Activated naive CD4-positive, alpha-beta T cell treated with anti-CD3 and anti-CD28 coated beads, Interleukin-2, amount 50 U/mL, for 72 hours (primary cell): ENCODE measurements at places on chromosomes 6 and 20. TPM values are rescaled to one million over a fixed set of nuclear protein-coding genes. Genes with fewer than 3 reads are reported as not detected.

DNA sequence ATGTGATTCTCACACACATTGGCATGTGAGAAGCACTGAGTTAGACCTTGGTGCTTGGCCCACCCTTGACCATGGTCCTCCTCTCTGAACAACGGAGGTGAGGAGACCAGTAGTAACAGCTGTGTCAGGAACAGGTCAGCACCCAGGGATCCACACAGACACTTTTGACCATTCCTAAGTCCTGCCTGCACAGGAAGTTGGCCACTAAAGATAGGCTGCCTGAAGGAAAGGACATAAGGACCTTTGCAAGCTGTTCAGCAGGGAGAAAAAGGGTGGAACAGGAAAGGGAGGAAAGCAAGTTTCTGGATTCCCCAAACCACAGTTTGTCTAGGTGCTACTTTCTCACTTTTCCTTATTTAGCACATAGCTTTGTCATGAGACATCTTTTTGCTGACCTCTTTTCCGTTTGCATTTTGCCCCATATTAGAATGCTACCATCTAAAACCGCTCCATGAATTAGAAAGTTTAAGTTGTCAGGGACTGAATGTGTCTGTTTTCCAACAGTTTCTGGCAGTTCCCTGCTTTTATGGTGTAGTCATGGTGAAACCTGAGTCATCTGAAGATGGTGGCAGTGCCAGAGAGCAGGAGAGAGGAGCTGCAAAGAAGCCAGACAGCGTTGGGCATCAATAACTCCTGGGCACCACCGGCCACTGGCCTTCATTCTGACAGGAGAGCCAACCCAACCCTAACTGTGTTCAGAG, 1.1 kb upstream of the CD109 start:
- peak; percentile 27 for DNase-seq

DNA sequence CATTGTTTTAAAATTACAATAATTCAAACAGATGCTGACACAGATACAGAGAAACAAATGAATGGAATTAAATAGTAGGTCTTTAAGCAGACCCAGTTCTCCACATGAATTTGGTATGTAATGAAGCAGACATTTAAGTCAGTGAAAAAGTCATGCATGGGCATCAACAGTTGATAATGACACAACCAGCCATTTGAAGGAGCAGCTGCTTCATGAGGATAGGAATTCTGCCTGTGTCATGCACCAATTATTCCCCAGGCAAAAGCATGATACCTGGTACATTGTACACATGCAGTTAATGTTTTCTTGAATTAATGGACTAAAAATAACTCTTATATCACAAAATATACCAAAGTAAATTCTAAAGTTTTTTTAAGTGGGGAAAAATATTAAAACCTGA, 11.2 kb upstream of the HEY2 start:
- no peak for DNase-seq

DNA sequence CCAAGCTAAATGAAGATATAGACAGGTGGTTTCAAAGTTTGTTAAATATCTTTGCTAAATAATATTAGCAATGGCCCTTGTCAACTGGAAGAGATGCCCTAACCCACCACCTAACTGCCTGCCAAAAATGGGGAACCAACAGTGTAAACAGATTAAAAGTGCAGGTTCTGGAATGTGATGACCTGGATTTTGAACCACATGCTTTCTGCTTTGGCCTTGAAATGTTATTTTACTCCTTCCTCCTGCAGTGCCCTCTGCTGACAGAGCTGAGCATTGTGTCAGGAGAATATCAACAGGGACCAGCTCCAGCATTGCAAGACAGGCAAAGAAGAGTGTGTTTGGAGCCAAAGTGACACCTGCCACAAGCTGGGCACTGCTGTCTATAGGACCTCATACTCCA, 226.6 kb downstream of the MYLK4 start:
- no peak for DNase-seq

PGC gene
- not detected for total RNA-seq

DNA sequence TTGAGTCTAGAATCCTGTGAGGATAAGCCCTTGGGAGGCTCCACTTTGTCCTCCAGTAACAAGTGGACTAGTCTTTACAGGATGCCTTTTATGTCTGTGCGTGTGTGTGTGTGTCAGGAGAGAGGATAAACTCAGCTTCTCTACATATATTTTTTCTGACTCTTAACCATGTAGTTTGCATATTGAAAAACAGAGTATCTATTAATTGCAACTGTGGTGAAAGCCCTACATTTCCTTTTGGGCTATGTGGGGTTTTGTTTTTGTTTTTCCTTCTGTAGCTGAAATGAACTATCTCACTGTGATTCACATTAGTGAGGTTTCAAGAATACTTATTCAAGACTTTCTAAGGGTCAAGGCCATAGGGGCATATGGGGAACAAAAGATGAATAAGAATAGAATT, 17.7 kb downstream of the TPBG start:
- no peak for DNase-seq

- no peak for DNase-seq
These were observed 538.0 kb downstream of the UTRN start for GRCh38 chr6:144823131-144823530.

GRCh38 chr20:33828326-33828844, 17.2 kb downstream of the CHMP4B start:
- no peak for DNase-seq

DNA sequence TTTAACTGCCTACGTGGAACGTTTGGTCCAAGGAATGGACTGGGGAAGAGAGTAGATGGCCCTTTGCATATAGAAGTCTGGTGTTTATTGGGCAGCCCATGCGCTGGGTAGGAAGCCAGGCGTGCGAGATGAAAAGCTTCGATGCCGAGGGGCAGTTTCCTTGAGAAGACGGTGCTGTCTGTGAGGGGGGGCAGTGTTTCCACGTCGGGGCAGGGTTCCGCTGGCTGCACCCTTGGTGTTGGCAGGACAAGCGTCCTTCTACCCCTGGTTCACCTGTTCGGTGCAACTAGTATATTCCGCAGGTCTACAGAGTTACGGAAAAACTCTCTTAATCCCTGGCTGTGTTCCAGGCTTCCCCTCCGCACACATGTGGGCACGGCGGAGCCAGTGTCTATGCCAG, 88.2 kb downstream of the SMOC2 start:
- no peak for DNase-seq

DNA sequence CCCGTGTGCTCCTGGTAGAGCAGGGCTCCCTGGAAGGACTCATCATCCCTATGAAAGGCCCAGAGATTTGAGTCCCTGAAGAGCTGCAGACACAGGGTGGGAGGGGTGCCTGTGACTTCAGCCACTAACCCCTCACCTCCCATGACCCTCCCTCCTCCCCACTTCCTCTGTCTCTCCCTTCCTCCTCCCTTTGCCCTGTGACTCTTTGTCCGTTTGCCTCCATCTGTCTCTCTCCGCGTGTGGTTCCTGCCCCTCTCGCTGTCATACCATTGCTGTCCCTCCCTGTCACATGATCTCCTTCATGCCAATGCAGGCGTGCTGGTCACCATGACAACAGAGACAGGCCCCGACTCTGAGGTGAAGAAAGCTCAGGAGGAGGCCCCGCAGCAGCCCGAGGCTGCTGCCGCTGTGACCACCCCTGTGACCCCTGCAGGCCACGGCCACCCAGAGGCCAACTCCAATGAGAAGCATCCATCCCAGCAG, 19.0 kb downstream of the EPB41L1 start:
- no peak for DNase-seq

- no peak for DNase-seq
These were observed 824 bp upstream of the SCRT2 start for GRCh38 chr20:676315-676937.

- DNase-seq = no peak
These were observed 203.4 kb downstream of the MYLK4 start for GRCh38 chr6:2547355-2547754.

DNA sequence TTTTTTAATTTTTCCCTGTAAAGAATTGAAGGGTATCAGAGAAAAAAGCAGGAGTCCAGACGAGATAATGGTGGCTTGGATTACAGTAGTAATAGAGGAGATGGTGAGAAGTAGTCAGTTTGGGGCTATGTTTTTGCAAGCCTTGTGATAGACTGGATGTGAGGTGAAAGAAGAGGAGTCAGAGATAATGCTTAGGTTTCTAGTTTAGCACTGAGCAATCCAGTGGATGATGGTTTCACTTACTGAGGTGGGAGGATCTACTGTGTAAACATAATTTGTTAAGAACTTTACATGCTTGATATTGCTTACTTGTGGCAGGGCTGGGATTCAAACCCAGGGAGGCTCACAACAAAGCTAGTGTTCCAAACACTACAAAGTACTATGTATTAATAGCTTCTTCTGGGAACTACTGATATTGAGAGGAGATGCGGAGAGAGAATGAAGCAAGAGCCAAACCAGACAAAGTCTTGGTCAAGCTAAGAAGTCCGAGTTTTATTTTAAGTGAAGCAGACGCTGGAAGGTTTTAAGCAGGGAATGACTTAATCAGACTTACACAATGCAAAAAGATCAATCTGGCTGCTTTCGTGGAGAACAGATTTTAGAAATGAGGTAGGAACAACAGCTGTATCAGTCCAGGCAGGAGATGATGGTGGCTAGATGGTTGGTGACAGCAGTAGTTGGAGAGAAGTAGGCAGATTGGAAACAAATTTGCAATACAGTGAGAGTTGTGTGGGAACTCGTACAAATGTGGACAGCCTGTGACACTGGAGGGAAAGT, 58.0 kb downstream of the ZFAND3 start:
- DNase-seq = no peak

GRCh38 chr6:2695454-2696095, 55.1 kb downstream of the MYLK4 start:
- DNase-seq = no peak

DNA sequence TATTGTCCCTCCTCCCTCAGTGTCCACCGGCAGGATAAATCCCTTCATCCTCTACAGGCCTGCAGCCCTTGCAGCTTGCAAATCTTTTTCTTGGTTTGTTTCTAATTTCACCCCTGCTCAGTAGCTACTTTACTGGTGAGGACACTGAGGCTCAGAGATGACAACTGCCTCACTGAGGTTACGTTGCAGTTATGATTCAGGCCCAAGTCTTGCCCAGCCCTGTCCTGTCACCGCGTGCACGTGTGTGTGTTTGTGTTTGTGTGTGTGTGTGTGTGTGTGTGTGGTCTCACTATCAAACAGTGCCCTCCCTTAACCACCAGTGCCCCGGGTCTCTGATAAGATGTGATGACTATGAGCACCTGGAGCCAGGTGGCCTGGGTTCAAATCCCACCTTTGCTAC, 21.1 kb downstream of the FAM110A start:
- no peak for DNase-seq

PARD6B gene
- 5.6 TPM for total RNA-seq

HTR1B gene
- not detected for total RNA-seq

DNA sequence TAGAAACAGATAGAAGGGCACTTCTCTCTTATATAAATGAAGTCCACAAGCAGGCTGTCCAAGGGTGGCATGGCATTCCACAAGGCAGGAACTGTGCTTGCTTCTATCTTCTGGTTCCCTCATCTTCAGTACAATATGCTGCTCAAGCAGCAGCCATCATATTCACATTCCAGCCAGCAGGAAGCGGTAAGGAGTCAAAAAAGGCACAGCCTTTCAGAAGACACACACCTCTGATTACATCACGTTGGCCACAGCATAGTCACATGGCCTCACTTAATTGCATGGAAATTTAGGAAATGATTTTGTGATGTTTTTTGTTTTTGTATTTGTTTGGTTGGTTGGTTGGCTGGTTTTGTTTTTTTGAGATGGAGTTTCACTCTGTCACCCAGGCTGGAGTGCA, 19.0 kb downstream of the REM1 start:
- no peak for DNase-seq

SIGLEC1 gene
- total RNA-seq = not detected
